ENCODE measurements at places on chromosomes 4 and X.

DNA sequence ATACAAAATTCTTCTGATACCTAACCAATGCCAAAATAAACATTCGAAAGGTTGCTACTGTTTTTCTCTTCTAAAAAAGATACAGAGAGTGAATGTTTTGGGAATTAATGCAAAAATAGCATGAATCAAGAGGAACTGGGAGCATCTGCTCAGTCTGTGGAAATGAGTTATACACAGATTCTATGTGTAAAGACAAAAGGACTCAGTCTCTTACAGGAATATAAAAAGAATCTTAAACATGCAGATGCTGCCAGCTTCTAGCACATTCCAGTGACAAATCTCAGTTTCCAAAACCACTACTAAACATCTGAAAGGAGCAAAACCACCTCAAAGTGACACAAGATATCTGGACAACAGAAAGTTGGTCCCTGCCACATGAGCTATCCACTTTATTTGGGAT, 55.0 kb downstream of the PAPSS1 start:
- no peak for DNase-seq

DNA sequence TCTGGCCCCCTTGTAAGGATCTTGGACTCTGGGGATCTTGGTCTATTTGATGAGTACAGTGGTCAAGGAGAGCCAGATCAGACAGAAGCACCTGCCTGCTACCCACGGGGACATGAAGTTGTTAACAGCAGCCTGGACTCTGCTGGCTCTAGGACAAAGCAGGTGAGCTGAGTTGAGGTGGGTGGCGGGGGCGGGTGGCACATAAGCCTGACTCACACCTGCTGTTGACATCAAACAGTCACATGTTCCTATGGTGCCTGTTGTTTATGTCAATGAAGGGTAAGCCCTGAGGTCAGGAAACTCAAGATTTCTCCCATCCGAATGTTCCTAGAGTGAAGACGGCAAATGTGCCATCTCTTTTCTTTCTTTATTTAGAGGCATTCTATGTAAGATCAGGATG, 50.1 kb upstream of the CLNK start:
- no peak for DNase-seq

DNA sequence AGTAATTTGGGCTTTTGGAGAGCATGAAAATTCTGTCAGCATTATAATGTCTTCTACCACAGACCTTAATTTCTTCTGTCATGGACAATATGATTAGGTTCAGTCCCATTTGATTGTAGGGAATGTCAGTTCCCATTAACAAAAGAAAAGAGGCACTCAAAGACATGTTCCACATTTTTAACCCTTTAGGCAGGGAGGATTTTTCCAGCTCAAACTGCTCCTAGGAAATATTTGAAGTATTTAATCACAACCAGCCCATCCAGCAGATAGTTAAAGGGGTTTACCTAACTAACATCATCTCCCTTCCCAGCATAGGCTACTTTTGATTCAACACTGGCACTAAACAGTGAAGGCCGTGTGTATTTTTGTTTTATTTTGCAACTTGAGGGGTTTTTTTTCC, 256.0 kb downstream of the DHX15 start:
- no peak for DNase-seq

GRCh38 chr4:73730292-73730691, 10.1 kb upstream of the CXCL8 start:
- no peak for DNase-seq

DNA sequence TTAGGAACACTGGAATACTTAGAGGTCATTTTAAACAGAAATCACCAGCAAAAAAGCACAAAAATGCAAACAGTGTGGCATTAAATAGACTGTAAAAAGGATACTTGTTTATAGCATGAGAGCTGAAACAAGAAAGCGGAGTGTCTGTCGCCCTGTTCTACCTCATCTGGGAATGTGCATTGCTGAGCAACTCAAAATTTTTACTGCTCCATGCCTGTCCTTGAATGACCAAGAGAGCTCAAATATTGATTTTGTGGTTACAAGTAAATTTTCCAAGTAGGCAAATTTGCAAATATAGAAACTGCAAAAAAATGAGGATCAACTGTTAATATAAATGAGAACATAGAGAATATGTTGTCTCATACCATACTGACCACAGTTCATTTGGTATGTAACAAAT, 25.5 kb downstream of the AP1AR start:
- DNase-seq = no peak

DNA sequence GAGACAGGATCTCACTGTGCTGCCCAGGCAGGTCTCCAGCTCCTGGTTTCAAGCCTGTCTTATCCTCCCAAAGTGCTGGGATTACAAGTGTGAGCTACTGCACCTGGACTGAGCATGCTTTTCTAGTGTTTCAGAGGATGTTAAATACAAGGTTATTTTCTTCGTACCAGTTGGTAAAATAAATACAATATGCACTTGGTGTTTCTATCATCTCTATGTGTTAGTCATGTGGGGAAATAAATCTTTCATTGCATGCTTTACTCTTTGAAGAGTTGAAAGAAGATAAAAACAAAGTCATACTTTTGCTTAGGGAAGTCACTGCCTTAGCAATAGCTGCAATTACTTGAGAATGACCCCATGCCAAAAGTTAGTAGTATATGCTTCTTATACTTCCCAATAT, 162.3 kb downstream of the PCDH7 start:
- no peak for DNase-seq

Measured in cerebellar nuclear complex (tissue), 1 donor.